Left renal pelvis (tissue), 4 donors: ENCODE measurements at places on chromosomes 16 and 17. TPM values are rescaled to one million over a fixed set of nuclear protein-coding genes. Genes with fewer than 3 reads are reported as not detected.

The FOXC2 gene
- polyA plus RNA-seq, result 38.7 TPM

The CA5A gene
- 0.27 TPM for polyA plus RNA-seq

The KRTAP2-1 gene
- not detected for polyA plus RNA-seq

The TMEM220 gene
- polyA plus RNA-seq, result 11.4 TPM

The PRRT2 gene
- polyA plus RNA-seq, result 22.5 TPM

The SPATA22 gene
- 0.53 TPM for polyA plus RNA-seq
